Thyroid gland (tissue), 4 donors: ENCODE measurements at places on chromosomes 3 and 15. TPM values are rescaled to one million over a fixed set of nuclear protein-coding genes. Genes with fewer than 3 reads are reported as not detected.

The CHRFAM7A gene
- total RNA-seq = 14.4 TPM

The ALCAM gene
- total RNA-seq = 86.5 TPM

The CPLX3 gene
- not detected for total RNA-seq

The RPL39L gene
- 6.3 TPM for total RNA-seq

The GOLGA8T gene
- 1.3 TPM for total RNA-seq

The CCDC54 gene
- not detected for total RNA-seq

The PYGO1 gene
- total RNA-seq = 21.9 TPM

The ACKR4 gene
- not detected for total RNA-seq

The FOXB1 gene
- not detected for total RNA-seq

The GTPBP8 gene
- 29.5 TPM for total RNA-seq

The MAP6D1 gene
- total RNA-seq = not detected

The ITGA11 gene
- total RNA-seq = 4.3 TPM

DNA sequence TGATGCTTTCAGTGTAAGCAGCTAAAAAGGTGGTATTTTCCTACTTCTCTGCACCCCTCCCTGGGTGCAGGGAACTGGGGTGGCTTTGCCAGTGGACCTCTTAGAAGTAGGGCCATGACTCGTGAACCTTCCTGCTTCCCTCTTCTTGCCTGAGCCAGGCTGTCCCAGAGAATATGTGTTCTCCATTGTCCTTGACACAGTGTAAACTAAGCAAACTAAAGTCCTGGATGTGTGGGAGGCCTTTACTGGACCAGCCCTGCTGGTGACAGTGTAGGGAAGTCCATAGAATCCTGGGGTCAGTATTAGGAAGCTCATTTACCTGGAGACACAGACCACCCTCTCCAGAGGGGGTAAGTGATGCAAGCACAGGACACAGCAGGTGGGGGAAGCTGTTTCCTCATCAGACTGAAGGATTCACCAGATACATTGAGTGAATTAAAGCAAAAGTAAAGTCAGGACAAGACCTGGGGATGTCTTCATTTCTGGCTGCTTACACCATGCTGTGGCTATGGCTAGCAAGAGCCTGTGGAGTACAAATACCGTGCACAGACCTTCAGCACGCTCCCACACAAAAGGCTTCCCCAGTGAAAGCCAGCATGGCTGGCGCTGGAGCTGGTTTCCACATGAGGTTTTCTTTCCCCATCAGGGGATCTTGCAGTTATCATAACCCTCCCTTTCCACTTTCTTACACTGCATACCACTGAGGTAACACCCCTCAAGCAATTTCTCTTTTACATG is 64.8 kb upstream of the LPP start:
- no peak for DNase-seq

DNA sequence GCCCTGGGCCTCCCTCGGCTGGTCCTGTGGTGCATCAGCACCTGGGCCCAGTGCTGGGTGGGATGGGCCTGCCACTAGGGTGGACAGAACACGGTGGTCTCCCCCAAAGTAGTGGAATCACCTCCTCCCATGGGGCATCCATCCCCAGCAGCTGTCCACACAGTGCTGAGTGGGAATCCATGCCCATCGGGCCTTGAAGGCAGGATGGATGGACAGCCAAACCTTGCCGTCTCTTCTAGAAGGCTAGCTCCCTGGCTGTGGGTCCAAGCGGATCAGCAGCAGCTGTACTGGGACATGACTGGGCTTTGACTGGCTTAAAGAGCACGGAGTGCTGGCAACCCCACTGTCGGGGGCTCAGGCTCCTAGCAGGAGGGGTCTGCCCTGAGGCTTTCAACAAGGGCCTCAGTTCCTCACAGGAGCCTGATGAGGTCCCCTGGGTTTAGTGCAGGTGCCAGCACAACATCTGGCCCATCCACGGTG is 123.9 kb downstream of the DNAJB8 start:
- DNase-seq = no peak

GRCh38 chr3:80767604-80768003 is 993.8 kb downstream of the GBE1 start:
- DNase-seq = no peak

DNA sequence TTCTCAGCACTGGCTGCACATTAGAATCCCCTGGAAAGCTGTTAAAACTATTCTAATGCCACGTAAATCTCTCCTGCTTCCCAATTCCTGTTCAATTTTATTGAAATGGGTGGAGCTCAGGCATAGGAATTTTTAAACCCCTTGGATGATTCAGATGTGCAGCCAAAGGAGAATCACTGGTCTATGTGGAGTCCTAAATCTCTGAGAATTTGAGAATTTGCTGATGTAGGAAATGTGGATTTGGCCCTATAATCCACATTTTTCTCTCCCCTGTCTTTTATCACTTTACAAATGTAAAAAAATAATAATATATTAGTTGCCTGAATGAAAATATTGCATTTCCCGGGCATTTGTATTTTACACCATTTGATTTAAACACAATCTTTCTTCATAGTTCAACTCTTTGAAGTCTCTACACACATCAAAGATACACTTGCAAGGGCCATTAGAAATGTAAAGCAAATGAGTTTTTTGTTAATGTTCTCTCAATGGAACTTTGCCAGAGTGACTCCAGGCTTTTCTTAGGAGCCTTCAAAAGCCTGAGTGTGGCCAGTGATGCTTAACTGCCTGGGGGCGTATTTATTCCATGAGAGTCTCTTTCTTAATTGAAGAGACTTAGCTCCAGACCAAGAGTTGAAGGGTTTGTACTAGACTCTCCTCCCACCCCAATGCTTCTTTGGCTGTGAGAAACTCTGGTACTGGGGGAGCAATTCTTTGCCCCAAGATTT is 48.8 kb upstream of the PTX3 start:
- no peak for DNase-seq

GRCh38 chr3:194750491-194750828 is 64.8 kb downstream of the FAM43A start:
- no peak for DNase-seq

- DNase-seq = no peak
Measured at GRCh38 chr3:127120851-127121647, 71.9 kb upstream of the PRR23E start.

- DNase-seq = no peak
Measured at GRCh38 chr15:60118146-60118545, 114.0 kb downstream of the FOXB1 start.

DNA sequence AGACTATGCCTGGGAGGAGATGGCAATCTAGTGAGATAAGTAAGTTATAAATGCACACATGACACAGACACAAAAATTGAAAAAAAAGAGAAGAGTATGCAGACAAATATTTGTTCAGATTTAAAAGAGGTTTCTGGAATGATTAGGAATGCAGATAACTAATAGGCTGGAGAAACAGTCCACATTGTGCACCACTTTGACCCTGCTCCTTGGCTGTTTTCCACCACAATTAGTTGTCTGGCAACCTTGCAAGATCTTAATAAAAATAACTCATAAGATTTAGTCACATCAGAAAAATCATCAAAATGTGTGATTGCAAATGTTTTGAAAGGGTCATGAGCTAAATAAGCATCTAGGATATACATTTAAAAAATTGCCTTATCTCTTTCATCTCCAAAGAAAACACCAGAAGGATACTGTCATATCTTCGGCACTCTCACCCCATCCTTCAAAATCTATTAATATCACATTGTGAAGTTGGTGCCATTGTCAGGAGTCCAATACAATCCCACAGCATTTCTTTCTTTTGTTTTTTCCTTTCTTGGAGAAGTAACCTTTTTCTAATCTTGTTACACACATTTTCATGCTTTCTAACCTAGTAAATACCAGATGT is 153.7 kb upstream of the KCNMB2 start:
- no peak for DNase-seq

- DNase-seq = no peak
Measured at GRCh38 chr3:159080256-159080655, 278.4 kb downstream of the MFSD1 start.

- no peak for DNase-seq
Measured at GRCh38 chr3:55521738-55522421, 34.8 kb upstream of the WNT5A start.

DNA sequence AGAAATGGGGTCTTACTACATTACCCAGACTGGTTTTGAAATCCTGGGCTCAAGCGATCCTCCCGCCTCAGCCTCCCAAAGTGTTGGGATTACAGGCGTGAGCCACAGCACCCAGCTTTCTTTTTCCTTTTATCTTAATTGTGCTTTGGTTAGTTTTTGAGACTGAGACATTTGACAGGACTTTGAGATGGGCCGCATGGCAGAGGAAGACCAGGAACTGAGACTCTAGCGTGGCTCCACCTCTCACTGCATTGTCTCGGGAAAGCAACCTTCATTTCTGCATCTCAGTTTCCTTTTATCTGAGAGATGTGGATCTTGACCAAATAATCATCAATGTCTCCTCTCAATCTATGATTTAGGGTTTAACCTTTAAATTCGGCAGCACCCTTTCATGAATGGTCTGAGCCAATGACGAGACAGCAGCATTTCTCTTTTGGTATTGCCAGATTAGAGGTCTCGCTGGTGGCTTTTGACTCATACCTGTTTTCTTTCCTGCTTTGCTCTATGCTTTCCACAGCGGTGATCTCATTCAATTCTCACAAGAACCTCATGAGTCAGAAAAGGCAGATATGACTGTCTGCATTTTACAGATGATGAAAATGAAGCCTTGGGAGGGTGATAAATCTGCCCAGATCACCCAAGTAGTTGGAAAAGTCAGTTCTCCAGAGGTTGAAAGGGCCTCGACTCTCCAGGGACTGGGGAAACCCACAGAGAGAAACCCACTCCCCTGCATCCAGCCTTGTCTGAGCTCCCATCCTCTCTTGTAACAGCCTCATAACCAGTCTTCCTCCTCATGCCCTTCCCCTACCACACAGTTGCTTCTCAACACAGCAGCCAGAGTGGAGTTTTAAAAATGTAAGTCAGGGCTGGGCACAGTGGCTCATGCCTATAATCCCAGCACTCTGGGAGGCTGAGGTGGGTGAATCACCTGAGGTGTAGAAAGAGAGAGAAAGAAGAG is 84.8 kb upstream of the FOXB1 start:
- DNase-seq = no peak

- DNase-seq = no peak
Measured at GRCh38 chr15:59333401-59334075, 39.1 kb downstream of the MYO1E start.

DNA sequence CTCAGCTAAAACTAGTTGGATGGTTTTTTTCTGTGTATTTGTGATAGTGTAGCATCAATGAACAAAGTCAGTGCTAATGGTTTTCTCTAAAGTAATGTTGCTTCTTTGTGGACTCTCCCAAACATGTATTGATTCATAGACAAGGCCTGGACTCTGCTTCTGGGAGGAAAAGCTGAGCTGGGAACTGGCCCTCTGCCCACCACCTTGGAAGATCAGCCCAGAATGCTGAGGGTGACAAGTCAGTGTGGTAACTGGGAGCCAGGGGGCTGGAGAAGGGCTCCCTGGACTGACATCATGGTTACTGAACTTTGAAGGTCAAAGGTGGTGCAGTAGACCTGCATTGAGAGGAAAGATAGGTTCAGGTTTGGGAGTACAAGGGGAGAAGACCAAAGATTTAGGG is 3.0 kb downstream of the ARHGAP31 start:
- peak; percentile 56 for DNase-seq

- no peak for DNase-seq
Measured at GRCh38 chr15:48017747-48018146, 103.0 kb upstream of the SLC24A5 start.

GRCh38 chr15:66901336-66902100 is 163.9 kb upstream of the SMAD3 start:
- DNase-seq = no peak

DNA sequence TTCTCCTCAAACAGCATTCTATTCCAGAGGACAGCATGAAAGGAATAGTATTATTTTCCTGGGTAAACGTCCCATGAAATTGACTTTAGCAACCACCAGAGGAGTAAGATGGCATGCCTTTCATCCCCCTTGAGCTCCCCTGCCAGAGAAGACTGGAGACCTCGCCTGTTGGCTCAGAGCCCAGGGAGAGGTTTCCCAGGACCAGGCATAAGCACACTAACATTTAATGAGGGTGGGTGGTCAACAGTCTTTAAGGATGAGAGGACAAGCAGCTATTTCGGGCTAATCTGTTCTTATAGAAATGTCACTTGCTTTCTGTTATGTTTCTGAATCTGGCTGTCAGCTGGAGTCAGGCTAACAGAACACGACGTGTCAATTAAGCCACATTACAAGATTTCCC is 390.5 kb downstream of the GABRG3 start:
- no peak for DNase-seq

GRCh38 chr3:123821920-123822319 is 62.2 kb downstream of the MYLK start:
- no peak for DNase-seq

DNA sequence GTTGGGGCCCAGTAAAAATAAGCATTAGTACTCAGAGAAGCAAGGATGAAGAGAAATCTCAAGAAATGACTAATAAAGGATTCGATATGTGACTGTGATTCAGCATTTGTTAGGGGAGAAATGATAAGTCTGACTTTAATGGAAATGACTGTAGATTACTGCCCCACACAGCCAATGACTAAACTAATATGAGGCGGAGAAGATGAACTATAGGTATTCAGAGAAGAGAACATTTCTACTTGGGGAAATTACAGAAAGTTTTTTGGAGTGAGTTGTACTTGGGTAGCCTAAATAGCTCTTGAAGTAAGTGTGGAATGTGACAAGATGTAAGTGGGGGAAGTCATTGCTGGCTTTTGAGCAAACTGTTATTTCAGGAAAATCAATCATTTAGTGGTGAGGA is 380.0 kb downstream of the PDCD6IP start:
- no peak for DNase-seq

GRCh38 chr3:45367453-45367871 is 20.9 kb upstream of the LARS2 start:
- no peak for DNase-seq

- DNase-seq = peak; percentile 14
Measured at GRCh38 chr15:28078191-28078719, 20.9 kb downstream of the OCA2 start.

- DNase-seq = no peak
Measured at GRCh38 chr3:47731061-47731460, 50.6 kb downstream of the SMARCC1 start.

GRCh38 chr15:35562641-35563040 is 16.7 kb upstream of the DPH6 start:
- DNase-seq = no peak

DNA sequence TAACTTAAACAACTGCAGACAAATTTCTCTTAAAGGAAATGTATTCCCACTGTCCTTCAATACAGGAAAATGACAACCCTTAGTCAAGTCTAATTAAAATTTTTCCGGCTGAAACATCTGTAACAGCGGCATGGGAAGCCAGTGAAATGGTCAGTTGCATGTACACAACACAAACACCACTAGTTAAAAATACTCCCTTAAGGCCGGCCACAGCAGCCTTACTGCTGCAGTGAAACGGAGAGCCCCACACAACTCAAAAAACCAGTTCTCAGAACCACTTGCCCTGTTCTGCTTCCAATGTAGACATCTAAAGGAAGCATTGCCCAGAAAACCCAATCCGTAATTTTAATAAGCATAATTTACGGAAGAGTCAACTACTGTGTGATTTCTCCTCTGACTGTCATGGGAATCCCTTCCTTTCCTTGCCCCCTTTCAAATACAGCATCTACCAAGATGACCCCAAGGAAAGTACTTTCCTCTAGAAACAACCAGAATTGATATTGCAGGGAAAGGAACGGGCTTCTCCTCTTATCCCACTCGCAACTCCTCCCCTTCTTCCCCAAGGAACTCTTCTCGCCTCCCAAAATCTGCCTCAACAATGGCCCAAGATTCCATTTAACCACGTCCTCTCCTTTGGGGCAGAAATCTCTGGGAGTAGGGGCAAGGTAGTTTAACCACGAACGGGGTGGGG is 1.6 kb downstream of the FBN1 start:
- no peak for DNase-seq

GRCh38 chr15:74709892-74710291 is 14.1 kb upstream of the EDC3 start:
- no peak for DNase-seq
